ENCODE measurements at places on chromosomes 1 and 21.

GRCh38 chr1:80639777-80640533 is 1160.8 kb upstream of the ADGRL2 start:
- no peak for DNase-seq

DNA sequence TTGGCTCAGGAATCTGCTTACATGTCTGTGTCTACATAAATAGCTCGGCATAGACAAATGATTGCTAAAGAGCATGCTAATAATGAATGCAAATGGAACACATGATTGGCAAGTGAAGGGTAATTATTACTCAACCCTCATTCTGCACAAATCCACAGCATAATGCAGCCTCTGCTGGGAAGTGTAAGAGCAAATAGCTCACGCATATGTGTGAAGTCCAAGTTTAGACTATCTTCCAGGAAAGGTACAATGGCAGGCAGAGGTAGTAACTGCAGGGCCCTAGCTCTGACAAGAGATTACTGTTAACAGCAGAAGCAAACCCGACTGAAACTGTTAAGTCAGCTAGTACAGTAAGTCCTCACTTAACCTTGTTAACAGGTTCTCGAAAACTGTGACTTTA is 7.0 kb upstream of the IL6R start:
- DNase-seq: no peak

DNA sequence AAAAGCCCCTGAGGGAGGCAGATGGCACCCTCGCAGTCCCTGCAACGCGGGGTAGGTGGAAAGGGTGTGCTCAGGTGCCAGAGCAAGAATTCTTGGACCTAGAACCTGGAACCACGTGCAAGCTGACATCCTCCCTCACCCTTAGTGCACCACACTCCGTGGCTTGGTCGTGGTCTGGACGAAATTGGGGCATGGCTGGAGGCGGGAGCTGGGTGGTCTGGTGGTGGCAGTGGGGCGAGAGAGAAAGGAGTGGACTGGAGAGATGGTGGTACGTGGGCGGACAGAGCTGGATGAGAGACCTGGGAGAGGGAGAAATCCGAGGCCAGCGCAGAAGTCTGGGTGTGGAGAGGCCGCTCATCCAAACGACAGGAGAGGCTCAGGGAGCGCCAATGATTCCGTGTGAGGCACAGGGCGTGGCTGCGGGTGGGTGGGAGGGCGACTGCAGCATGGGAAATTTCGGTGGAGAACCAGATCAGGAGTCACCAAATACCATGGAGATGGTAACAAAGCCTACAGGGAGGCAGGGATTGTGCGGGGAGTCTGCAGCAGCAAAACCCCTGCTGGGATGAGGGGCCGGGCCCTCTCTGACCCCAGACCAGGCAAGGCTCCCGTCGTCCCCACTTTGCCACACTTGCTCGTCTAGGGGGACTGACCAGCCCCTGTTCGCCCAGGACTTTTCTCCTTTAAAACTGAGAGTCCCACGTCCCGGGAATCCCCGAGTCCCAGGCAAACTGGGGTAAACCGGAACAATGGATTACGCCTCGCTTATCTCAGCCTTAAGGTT is 31.9 kb downstream of the CDCP2 start:
- no peak for DNase-seq

DNA sequence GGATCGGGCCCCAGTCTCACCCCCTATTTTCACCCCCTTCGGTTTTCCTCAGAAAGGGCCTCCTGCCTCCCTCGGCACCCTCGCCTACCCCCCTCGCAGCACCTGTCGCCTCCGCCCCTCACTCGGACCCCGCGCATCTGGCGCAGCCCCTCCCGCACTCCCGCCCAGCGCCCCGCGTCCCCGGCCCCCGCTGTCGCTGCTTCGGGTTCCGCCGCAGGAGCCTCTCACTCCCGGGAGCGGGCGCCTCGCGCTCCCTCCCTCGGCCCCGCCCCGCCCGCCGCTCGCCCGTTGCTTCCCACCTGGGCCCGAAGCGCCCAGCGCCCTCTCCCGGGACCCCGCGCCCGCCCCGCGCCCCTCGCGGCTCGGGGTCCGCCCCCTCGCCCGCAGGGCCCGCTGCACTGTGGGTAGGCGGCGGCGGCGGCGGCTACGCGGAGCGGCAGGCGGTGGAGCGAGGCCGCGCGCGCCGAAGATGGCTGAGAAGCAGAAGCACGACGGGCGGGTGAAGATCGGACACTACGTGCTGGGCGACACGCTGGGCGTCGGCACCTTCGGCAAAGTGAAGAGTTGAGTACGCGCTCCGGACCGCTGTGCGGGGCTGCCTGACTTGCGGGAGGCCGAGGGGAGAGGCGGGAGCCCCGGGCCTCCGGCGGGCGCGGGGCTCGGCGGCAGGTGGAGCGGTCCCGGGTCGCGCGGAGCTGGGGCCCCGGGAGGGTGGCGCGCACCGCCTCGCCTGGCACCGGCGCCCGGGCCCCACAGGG is at the start of gene PRKAA2:
PRKAA2 (plus strand) TSS at position 396 of the 758 bp plus-strand sequence; CDS start at position 470, 74 bp downstream.
- DNase-seq: peak; percentile 90

GRCh38 chr1:222061711-222062359 is 319.9 kb upstream of the DUSP10 start:
- DNase-seq: no peak

GRCh38 chr21:45135868-45136267 is 61.5 kb downstream of the ADARB1 start:
- DNase-seq: no peak

DNA sequence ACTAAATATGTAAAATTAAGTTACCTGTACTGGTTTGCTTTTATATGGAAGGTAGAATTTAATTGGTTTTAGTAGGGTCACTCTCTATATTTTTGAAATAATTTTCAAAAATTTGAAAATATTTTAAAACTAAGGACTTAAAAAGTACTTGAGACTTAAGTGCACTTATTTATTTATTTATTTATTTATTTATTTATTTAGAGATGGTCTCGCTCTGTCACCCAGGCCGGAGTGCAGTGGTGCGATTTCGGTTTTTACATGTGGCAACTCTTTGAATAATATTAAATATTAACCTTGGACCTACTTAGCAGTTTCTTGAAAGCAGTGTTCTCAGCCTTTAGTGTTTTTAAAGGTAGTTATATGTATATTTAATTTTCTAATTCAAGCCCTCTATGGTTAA is 36.4 kb downstream of the TMED5 start:
- DNase-seq: no peak

- DNase-seq: no peak
Observed at GRCh38 chr1:199837321-199837720, 190.2 kb upstream of the NR5A2 start.

GRCh38 chr1:49102752-49103151 is 326.1 kb upstream of the BEND5 start:
- no peak for DNase-seq

DNA sequence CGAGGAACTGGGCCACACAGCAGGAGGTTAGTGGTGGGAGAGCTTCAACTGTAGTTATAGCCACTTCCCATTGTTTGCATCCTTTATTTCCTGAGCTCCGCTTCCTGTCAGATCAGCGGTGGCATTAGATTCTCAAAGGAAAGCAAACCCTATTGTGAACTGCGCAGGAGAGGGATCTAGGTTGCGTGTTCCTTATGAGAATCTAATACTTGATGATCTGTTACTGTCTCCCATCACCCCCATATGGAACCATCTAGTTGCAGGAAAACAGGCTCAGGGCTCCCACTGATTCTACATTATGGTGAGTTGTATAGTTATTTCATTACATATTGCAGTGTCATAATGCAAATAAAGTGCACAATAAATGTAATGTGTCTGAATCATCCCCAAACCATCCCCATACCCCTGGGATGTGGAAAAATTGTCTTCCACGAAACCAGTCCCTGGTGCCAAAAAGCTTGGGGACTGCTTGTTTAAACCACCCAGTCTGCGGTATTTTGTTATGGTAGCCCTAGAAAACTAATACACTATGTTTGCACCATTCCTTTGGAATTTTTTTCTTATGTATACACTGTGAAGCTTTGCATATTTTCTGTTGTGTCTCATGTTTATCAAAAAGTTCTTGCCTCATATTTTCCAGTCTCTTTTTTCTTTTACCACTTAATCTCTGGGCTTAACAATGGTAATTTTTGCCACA is 136.6 kb upstream of the IVNS1ABP start:
- no peak for DNase-seq

DNA sequence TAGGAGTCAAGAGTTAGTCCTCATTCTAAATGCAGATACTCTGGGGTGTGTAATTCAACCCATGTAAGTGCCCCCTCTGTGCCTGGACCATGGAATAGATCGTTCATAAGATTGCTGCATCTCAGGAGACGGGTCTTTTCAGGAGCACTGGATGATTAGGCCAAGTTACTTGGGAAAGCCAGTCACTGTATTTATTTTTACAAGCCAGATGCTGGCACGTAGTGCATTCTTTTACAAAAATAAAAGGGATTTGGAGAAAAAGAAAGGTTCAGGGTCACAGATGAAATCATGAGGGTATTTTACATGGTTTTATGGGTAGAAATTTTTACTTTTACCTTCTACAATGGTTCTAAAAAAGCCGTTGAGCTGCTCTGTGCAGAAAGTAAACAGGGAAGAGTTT is 102.6 kb upstream of the UBE2U start:
- DNase-seq: no peak

- DNase-seq: no peak
Observed at GRCh38 chr1:195701149-195701548, 907.1 kb downstream of the KCNT2 start.

- DNase-seq: no peak
Observed at GRCh38 chr1:169141356-169141755, 34.9 kb downstream of the ATP1B1 start.

- DNase-seq: no peak
Observed at GRCh38 chr1:16087733-16088132, 14.3 kb upstream of the FAM131C start.

- DNase-seq: no peak
Observed at GRCh38 chr1:154446789-154447188, 41.6 kb downstream of the IL6R start.

GRCh38 chr1:13622446-13622845 is 38.8 kb downstream of the PDPN start:
- DNase-seq: no peak

GRCh38 chr1:209996348-209996747 is 58.3 kb downstream of the SYT14 start:
- no peak for DNase-seq

DNA sequence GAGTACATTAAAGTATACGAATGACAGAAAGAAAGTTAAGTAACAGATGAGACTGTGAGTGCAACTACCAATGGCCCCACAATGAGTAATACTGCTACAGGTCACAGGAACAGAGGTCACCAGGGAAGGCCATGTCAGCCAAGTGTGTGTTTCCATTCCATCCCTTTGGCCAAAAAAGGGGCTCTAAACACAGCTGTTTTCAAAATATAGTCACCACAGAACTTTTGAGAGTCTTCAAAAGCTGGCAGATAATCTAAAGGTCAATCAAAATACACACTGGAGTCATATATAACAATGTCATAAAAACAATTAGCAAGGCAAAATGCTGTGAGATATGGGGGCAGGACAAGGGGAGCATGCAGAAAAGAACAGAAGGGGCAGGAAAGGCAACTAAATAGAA is 10.2 kb downstream of the USP24 start:
- DNase-seq: no peak

GRCh38 chr1:9025449-9025848 is 774 bp downstream of the SLC2A7 start:
- DNase-seq: no peak

- DNase-seq: no peak
Observed at GRCh38 chr1:26690157-26690556, 5.7 kb upstream of the ARID1A start.

GRCh38 chr1:199168888-199169585 is 530.2 kb downstream of the PTPRC start:
- DNase-seq: no peak

- DNase-seq: peak; percentile 46
Observed at GRCh38 chr1:147079400-147080005, 92.8 kb downstream of the PRKAB2 start.

GRCh38 chr1:115641762-115642167 is at the start of gene VANGL1:
Gene VANGL1 (plus strand): TSS chr1:115641970. CDS start chr1:115651414, 9,444 bp downstream.
- peak; percentile 62 for DNase-seq

GRCh38 chr1:41758500-41758899 is 160.2 kb downstream of the HIVEP3 start:
- DNase-seq: no peak

DNA sequence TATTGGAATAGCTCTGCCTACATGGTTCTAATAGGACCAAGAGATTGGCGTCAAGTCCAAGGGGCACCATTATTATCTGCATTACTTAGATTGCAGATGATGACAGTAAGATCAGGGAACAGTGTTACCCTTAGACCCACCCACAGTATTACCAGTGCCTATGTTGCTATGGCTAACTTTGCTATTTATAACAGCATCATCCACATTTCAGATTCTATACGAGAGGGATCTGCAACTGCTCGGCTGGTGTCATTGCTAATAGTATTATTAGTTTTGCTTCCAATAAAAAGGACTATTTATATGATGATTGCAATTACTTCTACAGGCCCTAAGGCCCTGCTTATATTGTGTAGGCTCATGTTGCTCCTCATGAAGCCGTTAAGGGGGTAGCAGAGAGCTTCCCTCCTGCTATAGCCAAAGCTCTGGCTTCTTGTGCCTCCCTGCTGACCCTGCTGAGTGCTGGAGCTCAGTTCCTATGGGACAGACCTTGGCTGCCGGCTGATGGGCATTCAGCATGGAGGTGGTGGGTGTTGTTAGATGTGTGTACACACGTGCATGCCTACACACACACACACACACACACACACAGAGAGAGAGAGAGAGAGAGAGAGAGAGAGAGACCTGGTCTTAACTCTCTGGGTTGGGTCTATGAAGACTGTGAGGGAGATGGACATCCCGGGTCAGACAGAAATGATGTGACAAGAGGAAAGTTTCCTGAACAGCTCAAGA is 1.3 kb downstream of the BCAN start:
- DNase-seq: no peak

DNA sequence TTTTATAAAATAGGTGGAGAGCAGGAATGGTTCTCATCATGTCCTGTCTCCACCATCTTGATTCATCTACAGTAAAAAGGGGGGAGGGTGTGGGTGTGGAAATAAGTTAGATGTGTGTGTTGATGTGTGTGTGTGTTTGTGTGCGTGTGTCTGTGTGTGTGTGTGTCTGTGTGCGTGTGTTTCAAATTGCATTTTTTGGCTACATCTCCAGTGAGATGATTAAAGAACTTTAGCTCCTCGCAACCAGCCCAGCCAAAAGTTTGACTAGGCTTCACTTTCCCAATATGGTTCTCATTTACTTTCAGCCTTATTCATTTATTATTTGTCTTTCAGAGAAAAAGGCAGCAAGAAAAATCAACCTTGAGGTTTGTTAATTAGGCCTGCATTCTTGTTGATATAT is 14.7 kb upstream of the HAO2 start:
- no peak for DNase-seq

DNA sequence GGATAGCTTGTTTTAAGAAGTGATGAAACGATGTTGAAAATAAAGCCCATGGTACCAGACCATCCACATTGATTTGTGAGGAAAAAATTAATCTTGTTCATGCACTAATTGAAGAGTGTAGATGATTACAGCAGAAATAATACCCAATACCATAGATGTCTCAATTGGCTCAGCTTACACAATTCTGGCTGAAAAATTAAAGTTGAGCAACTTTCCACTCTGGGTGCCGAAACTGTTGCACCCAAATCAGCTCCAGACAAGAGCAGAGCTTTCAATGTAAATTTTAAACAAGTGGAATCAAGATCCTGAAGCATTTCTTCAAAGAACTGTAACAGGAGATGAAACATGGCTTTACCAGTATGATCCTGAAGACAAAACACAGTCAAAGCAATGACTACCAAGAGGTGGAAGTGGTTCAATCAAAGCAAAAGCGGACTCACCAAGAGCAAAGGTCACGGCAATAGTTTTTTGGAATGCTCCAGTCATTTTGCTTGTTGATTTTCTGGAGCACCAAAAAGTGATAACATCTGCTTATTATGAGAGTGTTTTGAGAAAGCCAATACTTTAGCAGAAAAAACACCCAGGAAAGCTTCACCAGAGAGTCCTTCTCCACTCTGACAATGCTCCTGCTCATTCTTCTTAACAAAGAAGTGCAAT is 16.1 kb upstream of the KCNA3 start:
- DNase-seq: no peak

GRCh38 chr21:36422279-36423098 is 37.3 kb downstream of the CHAF1B start:
- DNase-seq: peak; percentile 28
